Activated T-cell treated with anti-CD3 and anti-CD28 coated beads for 4 hours (primary cell): ENCODE measurements at places on chromosomes 16 and 17.

DNA sequence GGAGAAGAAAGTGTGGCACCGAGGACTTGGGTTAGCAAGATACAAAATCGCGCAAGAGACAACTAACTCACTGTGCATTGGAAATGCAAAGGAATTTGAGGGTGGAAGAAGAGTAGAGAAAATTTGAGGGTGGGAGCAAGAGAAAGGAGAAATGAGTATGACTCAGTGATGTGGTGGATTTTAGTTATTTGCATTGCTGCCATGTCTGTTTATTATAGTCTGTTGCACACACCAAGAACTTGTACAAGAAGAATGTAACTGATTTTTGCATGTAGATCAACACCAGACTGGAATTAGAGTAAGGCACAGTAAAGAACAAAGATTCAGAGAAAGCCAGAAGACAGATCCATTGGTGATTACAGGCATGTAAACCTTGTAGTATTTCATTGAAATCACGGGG is 71.6 kb upstream of the SMIM36 start:
- no peak for DNase-seq

DNA sequence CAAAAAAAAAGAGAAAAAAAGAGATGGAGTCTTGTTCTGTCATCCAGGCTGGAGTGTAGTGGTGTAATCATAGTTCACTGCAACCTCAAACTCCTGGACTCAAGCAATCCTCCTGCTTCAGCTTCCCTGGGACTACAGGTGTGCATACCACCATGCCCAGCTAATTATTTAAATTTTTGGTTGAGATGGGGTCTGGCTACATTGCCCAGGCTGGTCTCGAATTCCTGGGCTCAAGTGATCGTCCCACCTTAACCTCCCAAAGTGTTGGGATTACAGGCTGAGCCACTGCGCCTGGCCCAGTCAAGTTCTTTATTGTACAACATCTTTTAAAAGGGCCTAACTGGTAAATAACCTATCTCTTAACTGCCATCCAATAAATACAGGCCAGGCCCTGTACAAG is 6.1 kb upstream of the RANGRF start:
- no peak for DNase-seq

GRCh38 chr16:83335076-83335475 is 472.7 kb upstream of the HSBP1 start:
- no peak for DNase-seq

DNA sequence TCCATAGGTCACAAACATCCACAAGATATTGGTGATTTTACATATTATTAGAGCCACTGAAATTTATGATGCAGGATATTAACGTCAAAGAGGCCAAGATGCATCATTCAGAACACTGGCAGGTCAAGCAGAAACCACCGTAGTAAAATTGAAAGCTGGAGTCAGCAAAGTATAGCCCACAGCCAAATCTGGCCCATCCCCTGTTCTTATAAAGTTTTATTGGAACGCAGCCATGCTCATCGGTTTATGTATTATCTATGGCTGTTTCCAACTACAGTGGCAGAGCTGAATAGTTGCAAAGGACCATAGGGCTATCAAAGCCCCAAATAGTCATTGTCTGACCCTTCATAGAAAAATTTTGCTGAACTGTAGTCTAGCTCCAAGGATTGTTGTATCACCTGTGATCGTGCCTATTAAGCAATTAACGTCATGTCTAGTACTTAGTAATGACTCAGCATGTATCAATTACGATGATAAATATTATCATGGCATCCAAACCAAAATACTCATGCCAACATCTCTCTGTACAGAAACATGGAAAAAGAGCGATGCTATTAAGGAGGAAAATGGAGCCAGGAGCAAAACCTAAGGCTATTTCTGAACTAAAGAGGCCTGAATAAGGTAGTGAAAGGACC is 165.6 kb downstream of the IRX3 start:
- DNase-seq: no peak

- no peak for DNase-seq
These were observed 51.6 kb downstream of the PRMT7 start for GRCh38 chr16:68362262-68362913.

DNA sequence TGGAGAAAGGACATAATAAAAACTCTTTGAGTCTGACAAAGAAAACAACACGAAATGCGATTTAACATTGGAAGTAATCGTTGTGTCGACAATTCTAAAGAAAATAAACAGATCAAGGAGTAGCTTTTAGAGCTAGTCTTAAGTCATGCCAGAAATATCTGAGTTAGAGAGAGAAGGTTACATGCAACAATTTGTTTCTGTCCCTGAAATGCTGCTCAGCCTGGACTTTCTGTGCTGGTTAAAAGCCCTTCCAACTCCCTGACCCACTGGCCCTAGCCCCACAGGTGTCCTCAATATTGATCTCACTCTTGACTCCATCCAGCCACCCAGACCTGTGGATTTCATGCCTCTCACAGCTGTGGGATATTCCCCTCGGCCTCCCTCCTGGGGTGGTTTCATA is 33.2 kb upstream of the TEX2 start:
- no peak for DNase-seq

DNA sequence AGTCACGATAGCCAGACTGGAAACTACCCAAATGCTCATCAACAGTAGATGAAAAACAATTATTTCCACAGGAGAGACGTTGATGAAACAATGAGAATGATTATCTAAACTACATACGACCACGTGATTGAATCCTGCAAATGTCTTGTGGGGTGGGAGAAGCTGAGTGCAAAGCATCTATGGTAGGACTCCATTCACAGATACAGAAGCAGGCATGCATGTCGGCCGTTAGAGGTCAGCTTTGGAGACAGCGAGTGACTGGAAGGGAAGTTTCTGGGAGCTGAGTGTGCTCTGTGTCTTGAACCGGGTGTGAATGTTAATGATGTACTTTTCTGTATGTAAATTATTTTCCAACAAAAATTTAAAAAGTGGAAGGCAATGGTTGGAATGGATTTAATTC is 71.5 kb upstream of the DNAJA2 start:
- DNase-seq: no peak

- DNase-seq: no peak
These were observed 41.9 kb downstream of the FAM20A start for GRCh38 chr17:68559316-68559715.

DNA sequence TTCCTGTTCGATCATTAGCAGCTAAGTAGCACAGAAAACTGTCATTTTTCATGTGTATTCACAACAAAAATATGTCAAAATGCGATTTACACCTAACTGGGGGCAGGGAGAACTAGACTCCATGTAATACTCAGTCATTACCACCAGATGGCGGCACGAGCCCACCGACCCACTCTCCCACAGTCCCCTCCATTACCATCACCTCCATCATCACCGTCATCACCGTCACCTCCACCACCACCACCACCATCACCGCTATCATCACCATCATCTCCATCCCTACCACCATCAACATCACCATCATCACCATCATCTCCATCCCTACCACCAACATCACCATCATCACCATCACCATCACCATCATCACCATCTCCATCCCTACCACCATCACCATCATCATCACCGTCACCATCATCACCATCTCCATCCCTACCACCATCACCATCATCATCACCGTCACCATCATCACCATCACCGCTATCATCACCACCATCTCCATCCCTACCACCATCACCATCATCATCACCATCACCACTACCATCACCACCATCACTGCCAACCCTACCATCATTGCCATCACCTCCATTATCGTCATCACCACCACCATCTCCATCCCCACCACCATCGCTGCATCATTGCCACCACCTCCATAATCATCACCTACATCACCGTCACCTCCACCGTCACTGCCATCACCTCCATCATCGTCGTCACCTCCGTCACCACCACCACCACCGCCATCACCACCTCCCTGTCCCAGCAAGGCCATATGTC is 14.4 kb downstream of the NDUFAF8 start:
- peak; percentile 62 for DNase-seq

DNA sequence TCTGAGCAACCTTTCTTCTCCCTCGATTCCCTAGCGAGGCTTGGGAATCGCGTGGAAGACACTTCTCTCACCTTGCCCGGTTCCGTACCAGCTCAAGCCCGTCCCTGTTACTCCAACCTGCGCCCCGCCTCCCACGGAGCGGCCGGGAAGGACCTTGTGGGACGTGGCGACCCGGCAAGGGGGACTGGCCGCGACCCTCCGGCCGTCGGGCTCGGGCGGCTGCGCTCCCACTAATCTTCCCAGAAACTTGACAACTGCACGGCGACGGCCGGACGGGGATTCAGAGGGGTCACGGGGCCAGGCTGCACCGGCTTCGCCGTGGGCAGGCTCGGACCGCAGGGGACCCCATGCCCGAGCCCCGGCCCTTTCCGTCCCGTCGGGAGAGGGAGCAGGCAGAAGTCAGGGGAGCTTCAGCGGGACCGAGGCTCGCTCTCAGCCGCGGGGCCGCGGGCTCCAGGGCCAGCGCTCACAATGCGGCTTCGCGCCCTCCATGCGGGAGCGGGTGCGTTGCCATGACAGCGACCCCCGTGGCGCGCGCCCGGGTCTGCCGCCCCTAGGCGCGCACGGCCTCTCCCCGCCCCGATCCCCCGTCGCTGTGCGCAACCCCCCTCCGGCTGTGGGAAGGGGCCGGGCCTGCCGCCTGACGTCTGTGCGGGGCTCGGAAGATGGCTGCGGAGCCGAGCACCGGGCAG is at the start of gene SGSM2:
Gene SGSM2 (plus strand): TSS at position 650 of the 692 bp plus-strand sequence. CDS start 188 bp downstream, outside the sequence.
- peak; percentile 48 for DNase-seq

DNA sequence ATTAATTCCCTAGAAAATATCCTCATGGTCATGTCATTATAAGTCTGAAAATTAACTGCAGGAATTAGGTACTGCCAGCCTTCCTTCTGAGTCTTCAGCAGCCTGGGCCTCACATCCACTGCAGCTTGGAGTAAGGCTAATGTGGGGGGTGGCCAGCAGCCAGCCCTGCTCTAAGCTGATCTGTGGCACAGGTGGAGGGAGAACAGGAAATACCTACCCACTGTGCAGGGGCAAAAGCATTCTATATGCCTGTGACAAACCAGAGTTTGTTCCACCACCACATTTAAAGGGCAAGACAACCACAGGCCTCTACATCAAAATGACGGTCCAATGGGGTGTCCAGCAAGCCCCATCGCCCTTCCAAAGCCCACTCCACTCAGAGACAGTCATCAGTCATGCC is 9.4 kb downstream of the NPRL3 start:
- DNase-seq: no peak

- DNase-seq: no peak
These were observed 20.5 kb downstream of the SLC7A6 start for GRCh38 chr16:68284847-68285246.

DNA sequence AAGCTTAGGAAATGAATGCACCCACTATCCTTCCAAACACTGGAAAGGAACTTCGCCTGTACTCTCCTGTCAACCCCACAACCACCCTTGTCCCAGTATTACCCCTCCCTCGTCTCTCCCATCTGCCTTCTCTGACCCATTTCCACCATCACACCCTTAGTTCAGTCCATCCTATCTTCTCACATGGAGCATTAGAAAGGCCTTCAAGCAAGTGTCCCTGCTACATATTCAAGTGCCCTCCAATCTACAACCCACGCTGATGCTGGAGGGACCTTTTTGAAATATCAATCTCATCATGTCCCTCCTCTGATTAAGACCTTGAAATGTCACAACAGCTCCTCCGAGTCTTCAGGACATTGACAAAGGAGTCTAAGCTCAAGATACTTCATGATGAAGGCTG is 133.8 kb upstream of the CCL2 start:
- DNase-seq: no peak

GRCh38 chr17:64073771-64074703 is 53.6 kb upstream of the ICAM2 start:
- no peak for DNase-seq

- no peak for DNase-seq
These were observed 37.8 kb downstream of the TMEM235 start for GRCh38 chr17:78268951-78269905.

- DNase-seq: no peak
These were observed 267.9 kb downstream of the CPPED1 start for GRCh38 chr16:12535535-12536411.

- no peak for DNase-seq
These were observed 3.5 kb upstream of the C16orf74 start for GRCh38 chr16:85754413-85754812.

DNA sequence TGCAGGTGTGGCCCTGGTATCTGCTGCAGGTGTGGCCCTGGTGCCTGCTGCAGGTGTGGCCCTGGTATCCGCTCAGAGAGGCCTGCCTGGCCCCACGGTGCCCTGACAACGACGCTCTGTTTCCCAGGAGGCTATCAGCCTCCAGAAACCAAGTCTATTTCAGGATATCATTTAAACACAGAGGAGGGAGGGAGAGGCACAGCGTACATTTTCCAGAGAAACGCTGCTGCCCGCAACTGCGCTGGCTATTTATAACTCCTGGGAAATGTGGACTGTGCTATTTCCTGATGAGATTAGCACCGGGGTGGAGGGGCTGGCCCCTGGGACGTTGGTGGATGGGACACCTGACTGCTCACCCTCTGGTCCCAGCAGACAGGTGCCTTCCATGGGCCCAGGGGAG is 22.5 kb downstream of the TIMM22 start:
- no peak for DNase-seq

DNA sequence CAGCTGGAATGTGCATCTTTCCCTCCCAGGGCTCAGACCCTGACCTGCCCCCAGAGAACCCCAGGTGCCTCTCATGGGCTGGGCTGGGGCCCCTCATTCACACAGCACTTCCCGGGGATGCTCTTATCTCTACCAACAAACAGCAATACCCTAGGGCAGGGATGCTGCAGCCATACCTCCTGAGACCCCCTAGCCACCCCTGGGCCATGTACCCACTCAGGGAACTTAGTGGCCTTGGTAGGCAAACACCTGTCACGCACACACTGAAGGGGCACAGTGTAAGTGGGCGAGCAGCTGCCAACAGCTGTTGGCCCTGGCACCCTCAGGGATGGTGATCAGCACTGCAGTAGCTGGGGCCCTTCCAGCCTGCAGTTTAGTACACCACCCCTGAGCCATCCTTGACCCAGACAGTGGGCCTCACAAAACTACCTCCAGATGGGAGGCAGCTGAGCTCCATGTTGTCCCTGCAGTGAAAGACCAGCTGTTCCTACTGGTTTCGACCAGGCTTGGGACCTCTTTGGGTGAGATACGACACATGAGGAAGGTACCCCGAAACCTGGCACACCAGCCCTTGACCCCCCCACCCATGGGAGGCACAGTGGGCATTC is 1723.6 kb downstream of the TP53TG3F start:
- no peak for DNase-seq

DNA sequence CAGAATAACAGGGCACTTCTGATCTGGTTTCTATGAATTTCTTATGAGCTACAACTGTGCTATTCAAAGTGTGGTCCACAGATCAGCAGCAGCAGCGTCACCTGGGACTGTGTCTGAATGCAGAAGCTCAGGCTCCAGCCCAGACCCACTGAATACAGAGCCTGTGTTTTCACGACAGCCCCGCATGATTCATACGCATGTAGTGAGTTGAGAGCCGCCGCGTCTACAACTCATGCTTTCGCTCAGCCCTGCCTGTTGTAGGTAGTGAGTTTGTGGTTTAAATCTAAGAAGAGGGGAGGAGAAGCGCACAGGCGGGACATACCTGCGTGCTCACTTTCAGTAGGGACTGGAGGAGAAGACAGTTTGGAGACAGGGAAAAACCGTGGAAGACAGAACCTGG is 28.5 kb upstream of the ELAC2 start:
- no peak for DNase-seq
